HepG2 (cell line): ENCODE measurements at places on chromosomes 16 and 17. TPM values are rescaled to one million over a fixed set of nuclear protein-coding genes. Genes with fewer than 3 reads are reported as not detected.

Gene METTL16
- 18.5 and 28.9 TPM in 2 replicates for total RNA-seq

Gene KRTAP4-2
- not detected in 2 replicates for total RNA-seq

Gene GPR139
- total RNA-seq: not detected in 2 replicates

Gene NOXO1
- 0.21 and 1.4 TPM in 2 replicates for total RNA-seq

Gene ENPP7
- 0.76 and 2.2 TPM in 2 replicates for total RNA-seq

Gene PRAC1
- total RNA-seq: not detected in 2 replicates

Gene GUCY2D
- total RNA-seq: not detected in 2 replicates

Gene GNAO1
- not detected in 2 replicates for total RNA-seq

Gene DHRS7C
- not detected in 2 replicates for total RNA-seq

Gene PIGS
- 26.6 and 42.6 TPM in 2 replicates for total RNA-seq

Gene NLE1
- 34.5 and 35.5 TPM in 2 replicates for total RNA-seq

Gene ELMO3
- 0.58 and 2.6 TPM in 2 replicates for total RNA-seq

Gene FNDC8
- not detected in 2 replicates for total RNA-seq

Gene ARHGAP23
- not detected in 2 replicates for total RNA-seq

Gene TACO1
- 53.6 and 57.6 TPM in 2 replicates for total RNA-seq

Gene NOD2
- 0.27 and 0.29 TPM in 2 replicates for total RNA-seq

Gene JUP
- 20.6 and 20.9 TPM in 2 replicates for total RNA-seq

Gene TMC8
- total RNA-seq: 0.08 and 0.53 TPM in 2 replicates

Gene SLC2A4
- total RNA-seq: 2.6 and 5.8 TPM in 2 replicates

Gene CCL15
- 23.2 and 29.2 TPM in 2 replicates for total RNA-seq

Gene PRSS53
- 0.65 and 2.2 TPM in 2 replicates for total RNA-seq

Gene MYL4
- not detected in 2 replicates for total RNA-seq
